ENCODE measurements at places on chromosomes 5 and 9.

- no peak for DNase-seq
These were observed 38.5 kb downstream of the FAM219A start for GRCh38 chr9:34419716-34420504.

DNA sequence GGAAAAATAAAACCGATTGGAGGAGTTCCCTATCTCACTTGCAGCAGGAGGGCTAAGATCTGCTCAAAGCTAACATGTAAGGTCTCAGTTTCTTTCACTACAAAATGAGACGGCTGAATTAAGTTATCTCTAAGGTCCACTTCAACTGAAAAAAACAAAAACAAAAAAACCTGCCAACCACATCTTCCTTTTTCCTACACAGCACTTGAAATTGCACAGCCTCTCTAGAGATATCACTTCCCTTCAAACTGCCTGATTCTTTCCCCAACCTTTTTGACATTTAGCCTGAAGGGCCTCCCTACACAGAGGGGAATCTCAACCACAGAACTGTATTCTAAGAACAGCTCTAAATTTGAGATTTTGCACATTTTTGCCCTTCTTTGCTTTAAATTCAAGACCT, 227.9 kb upstream of the TARS1 start:
- DNase-seq = peak; percentile 41

DNA sequence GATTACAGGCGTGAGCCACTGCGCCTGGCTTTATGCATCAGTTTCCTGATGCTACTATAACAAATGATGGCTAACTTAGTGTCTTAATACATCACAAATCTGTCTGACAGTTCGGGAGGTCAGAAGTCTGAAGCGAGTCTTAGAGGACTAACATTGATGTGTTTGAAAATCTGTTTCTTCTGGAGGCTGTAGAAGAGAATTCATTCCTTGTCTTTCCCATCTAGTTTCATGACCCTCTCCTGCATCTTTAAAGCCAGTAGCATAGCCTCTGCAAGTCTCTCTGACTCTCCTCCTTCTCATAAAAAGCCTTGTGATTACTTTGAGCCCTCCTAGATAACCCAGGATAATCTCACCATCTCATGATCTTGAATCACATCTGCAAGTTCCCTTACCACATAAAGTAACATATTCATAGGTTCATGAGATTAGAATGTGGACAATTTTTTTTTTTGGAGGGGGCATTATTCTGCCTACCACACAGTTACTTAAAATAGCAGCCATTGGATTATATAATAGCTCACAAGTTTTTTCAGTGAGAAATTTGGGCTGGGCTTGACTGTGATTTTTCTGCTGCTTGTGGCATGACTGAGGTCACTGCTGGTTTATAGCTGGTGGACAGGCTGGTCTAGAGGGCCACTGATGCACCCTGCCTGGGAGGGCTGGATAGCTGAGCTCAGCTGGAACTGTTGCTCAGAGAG, 134.8 kb downstream of the FBXL7 start:
- no peak for DNase-seq

DNA sequence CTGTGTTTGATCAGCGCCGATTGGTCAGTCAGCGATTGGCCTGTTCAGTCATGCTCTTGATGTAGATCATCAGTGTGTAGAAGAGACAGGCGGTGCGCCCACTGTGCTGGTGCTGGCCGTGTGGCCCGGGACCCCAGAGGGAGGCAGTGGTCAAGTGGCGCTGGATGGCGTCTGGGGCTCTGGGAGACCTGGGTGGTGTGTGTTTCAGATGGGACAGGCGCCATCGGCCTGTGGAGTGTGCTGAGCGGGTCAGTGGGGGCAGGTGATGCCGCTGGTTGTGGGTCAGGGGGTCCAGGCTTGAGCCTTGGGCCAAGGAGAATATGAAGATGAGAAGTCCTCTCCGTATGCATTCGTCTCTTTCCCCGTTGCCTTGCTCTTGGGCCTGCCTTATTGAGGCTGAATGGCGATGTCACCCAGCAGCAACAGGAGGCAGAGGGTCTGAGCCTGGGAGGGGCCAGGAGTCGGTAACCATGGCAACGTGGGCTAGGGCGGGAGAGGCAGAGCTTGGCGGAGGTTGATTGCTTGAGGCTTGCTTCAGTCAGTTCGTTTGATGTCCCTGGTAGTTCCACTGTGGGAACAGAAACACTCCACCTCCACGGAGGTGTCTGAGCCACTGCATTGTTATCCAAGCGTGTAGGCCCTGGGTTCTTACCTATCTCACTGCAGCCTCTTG, 117.8 kb upstream of the CACNA1B start:
- DNase-seq = no peak

GRCh38 chr5:119383008-119383407, 27.2 kb downstream of the TNFAIP8 start:
- DNase-seq = no peak

GRCh38 chr5:127275641-127276193, 14.9 kb upstream of the MEGF10 start:
- DNase-seq = no peak

GRCh38 chr9:21505425-21506179, 23.5 kb upstream of the IFNE start:
- no peak for DNase-seq

- DNase-seq = no peak
These were observed 42.8 kb upstream of the TCF7 start for GRCh38 chr5:134071614-134072207.

DNA sequence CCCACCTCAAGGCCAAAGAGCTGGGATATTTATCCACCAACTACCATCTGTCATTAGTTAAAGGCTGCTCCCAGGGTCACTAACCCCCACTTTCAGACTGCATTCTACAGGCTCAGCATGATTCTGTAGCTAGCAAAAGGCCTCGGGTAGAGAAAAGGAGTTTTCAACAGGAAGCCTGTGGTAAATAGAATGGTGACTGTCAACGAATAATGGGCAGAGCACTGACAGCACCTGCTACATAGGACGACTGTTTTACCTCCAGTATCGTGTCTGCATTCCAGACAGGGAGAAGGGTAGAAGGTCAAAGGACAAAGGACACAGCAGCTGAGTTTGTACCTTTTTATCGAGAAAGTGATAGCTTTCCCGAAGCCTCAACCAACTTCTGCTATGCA, 20.3 kb downstream of the MFAP3 start:
- no peak for DNase-seq

DNA sequence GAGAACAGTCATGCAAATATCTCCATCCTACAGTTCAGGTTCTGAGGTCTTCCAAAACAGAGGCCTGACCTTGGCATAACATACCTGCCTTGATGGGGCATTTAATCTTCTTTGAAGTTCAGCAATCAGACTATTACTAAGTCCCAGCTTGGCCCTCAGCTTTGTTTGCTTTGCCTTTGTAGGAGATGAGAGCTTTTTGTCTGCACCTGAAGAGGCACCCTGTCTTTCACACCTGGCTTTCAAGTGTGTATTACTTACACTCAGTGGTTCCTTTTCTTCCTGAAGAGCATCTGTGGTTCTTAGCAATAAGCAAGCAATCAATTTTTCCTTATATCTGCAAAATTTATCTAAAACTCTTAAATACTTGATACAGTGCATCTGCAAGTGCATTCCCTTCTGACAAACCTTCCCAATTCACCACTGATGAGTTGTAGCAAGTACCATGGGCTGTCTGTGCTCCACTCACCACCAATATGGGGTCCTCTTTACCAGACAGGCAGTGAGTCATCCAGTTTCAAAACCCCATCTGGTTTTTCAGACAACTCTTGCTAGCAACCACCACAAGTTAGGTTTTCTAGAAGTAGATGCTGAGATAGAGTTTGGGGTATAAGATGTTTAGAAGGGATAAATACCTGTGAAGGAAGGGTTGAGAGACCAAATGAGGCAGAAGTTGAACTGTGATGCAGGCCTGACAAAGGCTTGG, 100.2 kb downstream of the HINT1 start:
- DNase-seq = no peak

- peak; percentile 75 for DNase-seq
These were observed 20.0 kb downstream of the APC start for GRCh38 chr5:112757468-112758208.

DNA sequence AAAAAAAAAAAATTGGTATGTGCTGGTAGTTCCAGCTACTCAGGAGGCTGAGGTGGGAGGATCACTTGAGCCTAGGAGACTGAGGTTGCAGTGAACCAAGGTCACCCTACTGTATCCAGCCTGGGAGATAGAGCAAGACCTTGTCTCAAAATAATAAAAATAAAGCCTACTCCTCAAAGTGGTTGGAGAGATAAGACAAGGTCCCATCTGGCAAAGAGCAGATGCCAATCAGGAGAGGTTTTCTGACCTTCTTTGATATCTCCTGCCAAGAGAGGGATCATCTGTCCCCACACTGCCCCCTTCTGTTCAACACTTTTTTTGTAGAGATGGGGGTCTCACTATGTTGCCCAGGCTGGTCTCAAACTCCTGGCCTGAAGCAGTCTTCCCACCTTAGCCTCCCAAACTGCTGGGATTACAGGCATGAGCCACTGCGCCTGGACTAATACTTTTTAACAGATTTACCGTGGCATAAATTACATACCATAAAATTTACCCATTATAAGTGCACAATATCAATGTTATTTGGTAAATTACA, 64.7 kb downstream of the SH3PXD2B start:
- DNase-seq = no peak

GRCh38 chr5:74021126-74021525, 395.1 kb downstream of the ARHGEF28 start:
- DNase-seq = no peak

DNA sequence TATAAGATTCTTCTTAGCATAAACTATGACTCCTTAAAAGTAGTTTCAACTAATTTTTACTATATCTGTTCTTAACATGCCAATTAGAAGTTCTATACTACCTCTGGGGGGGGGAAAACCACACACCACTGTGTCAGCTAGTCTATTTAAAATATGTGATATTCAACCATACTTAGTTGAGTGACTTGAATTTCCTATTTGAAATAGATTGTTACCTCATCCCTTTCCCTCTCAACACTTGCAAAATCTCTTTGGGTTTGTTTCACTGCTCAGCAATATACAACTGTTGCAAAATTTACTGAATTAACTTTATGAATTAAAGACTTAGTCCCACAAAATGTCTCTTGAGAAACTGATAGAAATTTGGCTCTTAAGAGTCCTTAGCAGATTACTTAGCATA, 151.1 kb upstream of the POU5F2 start:
- DNase-seq = no peak

DNA sequence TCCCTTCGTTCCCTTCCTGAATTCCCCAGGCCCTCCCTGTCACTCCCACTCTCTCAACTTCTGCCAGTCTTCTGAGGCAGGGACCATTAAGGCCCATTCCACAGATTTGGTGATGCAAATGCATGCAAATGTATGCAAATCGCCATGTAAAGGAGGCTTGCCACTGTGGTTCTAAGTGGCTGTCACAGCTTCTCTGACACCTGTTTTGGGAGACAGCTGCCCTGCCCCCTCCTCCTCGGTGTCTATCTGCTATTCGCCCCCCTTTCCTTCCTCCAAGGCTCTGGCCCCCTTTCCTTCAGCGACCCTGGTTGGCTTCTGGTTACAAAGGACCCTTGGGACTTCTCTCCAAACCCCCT, 10.5 kb upstream of the ARAP3 start:
- no peak for DNase-seq

DNA sequence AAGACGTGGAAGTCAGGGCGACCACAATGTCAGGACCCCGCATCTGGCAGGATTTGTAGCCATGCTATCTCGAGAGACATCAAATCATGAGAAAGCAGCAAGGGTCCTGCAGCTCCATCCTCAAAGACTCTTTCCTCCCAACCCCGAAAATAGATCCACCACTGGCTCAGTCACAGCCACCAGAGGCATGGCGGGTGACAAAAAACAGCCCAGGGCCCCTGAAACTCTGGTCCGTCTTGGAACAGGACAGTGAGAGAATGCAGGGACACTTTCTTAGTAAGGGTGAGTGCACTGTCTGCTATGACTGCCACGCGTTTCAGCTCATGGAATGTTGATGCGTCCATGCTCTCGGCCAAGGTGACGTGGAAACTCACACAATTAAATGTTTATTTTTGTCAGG, 220.9 kb downstream of the IRX2 start:
- DNase-seq = peak; percentile 23

GRCh38 chr9:93822229-93822628, 132.9 kb downstream of the BARX1 start:
- DNase-seq = no peak

DNA sequence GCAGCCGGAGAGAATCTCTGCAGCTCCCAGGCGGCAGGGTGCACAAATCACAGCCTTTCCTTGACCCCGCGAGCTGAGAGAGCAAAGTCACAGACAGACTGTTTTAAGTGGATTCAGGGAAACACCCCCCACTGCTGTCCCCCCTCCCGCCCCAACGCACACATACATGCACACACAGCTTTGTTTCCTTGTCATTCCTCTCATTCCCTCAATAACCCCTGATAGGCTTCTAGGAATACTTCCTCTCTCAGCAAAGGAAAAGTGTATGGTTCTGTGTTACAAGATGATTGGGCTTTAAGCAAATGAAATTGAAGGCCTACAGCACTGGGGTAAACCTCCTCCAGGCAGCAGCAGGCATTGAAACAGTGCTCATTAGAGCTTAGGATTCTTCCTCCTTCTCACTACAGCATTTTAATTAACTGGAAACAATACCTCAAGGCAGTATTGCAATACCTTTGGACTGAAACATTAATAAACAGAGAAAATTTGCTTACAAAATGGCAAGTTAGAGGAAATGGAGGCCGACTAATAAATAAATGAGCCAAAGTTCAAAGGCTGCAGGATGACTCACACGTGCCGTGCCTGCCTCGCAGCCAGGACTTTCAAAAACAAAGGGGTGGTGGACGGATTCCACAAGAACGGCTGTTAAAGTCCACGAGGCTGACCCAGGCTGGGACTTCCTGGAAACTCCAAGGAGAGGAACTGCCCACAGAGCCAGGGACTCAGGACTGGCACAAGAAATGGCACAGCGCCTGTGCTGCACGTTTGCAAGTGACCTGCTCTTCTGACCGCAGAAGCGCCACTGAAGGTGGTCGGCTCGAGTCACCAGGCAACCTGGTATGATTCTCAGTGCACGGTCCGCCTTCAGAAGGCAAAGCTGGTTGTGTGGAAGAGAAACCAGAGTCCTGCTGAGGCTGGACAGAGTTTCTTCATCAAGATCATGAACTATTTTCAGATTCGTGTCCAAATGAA, 236.2 kb downstream of the SYK start:
- peak; percentile 85 for DNase-seq

- no peak for DNase-seq
These were observed 60.2 kb downstream of the NEURL1B start for GRCh38 chr5:172701291-172701656.

DNA sequence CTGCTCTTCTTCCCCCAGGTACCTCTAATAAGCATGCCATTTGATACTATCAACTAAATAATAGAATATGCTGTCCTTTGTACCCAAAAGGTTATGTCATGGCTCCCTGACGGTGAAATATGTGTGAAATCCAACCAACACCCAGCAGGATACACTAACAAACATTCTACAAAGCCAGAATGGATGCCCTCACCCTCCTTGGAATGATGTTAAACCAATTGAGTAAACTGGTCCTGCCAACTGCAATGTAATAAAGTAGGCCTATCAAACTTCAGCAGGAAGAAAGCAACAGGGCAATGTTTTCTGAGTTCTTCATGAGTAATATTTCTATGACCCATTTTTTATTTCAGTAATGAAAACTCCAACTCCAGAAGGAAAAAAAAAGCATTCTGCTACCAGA, 24.9 kb downstream of the RGMB start:
- no peak for DNase-seq

- DNase-seq = no peak
These were observed 1279.9 kb upstream of the DMAC1 start for GRCh38 chr9:9079473-9079872.
